Sciatic nerve (tissue), 2 donors: ENCODE measurements at places on chromosomes 16 and 17. TPM values are rescaled to one million over a fixed set of nuclear protein-coding genes. Genes with fewer than 3 reads are reported as not detected.
A peak's percentile ranks its signal among the peaks of the same experiment; 100 is the strongest.

Gene ZNF48
- 6.7 TPM for total RNA-seq

DNA sequence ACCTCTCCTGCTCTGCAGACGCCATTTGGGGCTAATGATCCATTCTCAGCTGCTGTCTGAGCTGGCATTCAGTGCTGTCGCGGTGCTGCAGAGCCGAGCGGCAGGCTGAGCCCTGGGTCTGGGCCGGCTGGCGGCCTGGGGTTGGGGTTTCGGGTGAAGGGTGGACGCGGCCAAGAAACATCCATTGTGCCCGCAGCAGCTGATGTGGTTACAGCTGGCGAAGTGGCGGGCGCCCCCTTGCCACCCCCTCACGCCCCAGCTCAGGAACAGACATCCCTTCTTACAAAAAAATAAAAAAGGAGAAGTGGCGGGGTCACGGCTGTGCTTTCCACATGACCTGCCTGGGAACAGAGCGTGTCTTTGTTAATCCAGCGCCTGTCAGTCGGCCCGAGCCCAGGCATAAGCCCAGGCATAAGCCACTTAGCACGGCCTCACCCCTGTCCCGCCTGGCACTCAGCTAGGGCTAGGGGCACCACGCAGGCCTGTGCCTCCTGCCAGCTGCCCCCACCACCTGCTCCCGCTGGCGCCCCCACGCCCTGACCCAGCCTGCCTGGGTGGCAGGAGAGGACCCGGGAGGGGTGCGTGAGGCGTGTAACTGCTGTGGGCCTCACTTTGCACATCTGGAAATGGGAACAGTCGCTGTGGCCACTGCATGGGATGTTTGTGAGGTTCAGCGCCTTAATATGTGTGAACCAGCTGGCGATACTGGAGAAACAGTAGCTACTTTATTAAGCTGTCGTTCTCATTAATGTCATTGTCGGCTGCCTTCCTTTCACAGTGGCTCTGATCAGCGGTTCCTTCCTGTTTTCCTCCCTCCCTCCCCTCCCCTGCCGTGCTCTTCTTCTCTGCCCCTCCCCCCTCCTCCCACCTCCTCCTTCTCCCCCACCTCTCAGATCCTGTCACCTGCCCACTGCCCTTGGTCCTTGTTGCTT is 197.7 kb upstream of the CIBAR2 start:
- peak; percentile 86 for DNase-seq

GRCh38 chr17:17985555-17985954 is 12.9 kb downstream of the DRC3 start:
- DNase-seq = no peak

- no peak for DNase-seq
Observed at GRCh38 chr17:59702304-59702703, 4.9 kb downstream of the PTRH2 start.

GRCh38 chr17:8606401-8606800 is 24.1 kb downstream of the MYH10 start:
- DNase-seq = no peak

- no peak for DNase-seq
Observed at GRCh38 chr17:80588702-80589383, 44.2 kb downstream of the RPTOR start.

Gene CDC42EP4
- total RNA-seq = 98.8 TPM

GRCh38 chr16:22694887-22695382 is 119.0 kb upstream of the HS3ST2 start:
- no peak for DNase-seq

GRCh38 chr16:78489072-78489471 is 389.6 kb downstream of the WWOX start:
- no peak for DNase-seq

DNA sequence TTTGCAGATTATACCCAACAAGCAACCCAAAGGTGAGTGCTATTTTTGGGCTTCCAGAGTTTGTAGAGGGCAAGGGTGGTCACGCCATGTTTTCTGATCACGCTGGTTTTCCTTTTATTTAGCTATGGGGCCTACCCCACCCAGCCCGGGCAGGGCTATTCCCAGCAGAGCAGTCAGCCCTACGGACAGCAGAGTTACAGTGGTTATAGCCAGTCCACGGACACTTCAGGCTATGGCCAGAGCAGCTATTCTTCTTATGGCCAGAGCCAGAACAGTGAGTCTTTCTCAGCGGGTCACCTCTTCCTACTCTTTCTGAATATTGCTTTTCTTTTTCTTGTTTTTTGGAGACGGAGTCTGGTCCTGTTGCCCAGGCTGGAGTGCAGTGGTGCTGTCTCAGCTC is 2.5 kb downstream of the FUS start:
- DNase-seq = no peak

Gene ARHGAP23
- total RNA-seq = 154 TPM

DNA sequence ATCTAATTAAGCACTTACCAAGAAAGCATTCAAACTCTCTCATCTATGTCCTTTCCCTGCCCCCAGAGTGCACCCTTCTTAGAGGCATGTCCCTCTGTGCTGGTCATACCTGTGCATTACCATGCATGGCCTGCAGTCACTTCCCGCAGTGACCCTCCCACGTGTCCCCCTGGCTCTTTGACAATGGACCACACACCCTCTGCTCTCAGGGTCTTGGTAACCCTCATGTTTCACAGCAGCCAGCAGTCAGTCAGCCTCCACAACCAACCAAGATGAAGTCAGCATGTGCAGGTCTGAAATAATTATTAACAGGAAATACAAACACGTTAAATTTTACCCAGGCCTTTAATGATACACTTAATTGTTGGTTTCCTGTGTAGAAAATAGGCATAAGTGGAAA is 10.1 kb downstream of the KRT33A start:
- no peak for DNase-seq

DNA sequence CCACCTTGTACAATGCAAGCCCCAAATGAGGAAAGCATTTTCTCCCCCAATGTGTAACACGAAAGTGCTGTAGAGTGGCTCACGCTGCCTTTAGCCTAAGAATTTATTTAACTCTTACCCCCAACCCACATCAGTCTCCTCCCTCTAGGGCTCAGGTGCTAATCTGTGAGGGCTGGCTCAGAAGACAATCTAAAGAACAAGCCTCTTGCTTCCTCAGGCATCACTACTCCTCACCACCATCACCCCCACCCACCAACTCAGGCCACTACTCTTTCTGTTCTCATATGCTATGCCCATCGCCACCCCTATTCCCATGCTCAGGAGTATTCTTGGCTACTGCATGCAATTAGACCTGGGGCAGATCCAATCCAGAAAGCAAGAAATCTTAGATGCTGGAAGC is 3.9 kb upstream of the CCL2 start:
- DNase-seq = no peak

DNA sequence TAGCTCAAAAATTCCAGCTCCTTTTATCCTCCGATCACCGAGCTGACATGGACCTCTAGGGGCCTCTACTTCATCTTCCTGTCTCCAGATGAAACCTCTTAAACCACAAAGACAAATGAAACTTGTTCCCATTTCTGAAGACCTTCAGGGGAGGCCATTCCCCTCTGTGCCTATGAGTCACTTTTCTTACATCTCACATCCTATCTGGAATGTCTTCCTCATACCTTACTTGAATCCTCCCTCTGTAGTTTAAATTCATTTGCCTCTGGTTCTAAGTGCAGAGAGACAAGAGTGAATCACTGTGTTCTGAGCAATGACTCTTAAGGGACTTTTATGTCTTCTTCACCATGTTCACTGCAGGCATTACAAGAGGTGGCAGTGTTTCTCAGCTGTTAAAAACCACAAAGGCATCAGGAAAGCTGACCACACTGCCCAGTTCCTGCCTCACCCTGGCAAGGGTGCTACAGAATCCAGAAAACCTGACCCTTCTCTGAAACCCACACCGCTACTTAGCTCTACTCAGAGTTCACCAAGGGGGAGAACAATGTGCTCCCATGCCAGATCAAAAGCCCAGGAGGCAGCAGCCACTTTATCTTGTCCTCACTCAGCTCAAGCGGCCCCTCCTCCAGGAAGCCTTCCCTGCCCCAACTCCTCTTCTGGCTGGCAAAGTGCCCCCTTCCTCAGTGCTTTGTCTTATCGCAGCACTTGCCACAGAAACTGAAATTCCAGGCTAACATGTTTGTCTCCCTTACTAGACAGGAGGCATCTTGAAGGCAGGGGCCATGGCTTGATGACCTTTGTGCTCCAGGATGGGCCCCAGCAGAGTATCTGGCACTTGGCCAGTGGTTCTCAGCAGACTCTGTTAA is 6.4 kb downstream of the CUEDC1 start:
- DNase-seq = no peak

Gene CDH5
- 108 TPM for total RNA-seq

- no peak for DNase-seq
Observed at GRCh38 chr17:57735707-57736106, 9.4 kb downstream of the CCDC182 start.

Gene NXPH3
- 17.0 TPM for total RNA-seq

GRCh38 chr16:3909791-3910583 is 29.5 kb upstream of the CREBBP start:
- peak; percentile 23 for DNase-seq

DNA sequence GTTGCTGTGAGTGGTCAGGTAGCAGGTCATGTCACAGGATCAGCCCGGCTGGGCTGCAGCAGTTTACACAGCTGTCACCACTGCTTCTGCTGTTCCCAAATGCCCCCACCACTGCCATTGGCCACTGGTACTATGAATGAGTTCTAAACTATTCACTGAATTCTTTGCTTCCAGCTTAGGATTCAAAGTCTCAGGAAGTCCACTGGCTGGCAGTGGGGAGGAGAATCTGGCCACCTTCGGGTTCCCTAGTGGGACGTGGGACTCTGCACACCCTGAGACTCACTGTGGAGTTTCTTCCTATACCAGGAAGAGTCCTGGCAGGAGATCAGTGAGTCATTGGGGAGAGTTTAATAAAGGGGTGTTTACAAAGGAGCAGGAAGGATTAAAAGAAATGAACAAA is 6.9 kb downstream of the MT1X start:
- no peak for DNase-seq

DNA sequence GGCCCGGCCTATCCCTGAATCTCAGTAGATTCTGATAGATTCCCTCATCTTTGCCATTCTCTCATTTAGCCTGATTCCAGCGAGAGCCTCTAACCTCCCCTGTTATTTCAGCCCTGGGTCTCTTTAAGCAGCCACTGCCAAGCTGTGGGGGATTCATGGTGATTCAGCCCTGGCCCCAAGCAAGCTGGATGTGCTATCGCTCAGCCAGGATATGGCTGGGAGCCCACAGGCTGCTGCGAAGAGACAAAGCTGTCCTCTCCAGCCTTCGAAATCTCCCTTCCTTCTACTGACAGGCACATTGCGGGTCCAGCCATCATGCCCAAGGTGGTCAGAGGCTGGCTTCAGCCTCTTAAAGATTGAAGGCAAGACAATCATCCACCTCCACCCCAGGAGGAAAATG is 394.1 kb downstream of the SOX9 start:
- no peak for DNase-seq

GRCh38 chr16:77330332-77331042 is 104.3 kb downstream of the ADAMTS18 start:
- no peak for DNase-seq

Gene MPO
- total RNA-seq = 2.0 TPM

DNA sequence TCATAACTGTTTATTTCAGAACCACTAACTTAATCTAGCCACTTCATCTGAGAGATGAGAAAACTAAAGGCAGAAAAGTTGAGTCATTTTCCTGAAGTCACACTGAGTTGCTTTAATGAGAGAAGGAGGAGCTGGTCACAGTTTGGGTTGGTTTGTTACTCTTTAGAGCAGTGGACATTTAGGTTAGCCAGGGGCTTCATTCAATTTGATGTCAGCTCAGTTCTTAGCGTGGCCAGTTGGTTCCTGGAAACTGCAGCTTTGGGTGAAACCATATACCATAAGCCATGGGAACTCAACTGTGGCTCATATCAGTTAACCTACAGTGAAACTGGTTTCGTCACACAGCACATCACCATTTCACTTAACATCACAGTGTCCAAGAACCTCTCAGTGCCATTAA is 59.2 kb upstream of the ADORA2B start:
- DNase-seq = no peak

DNA sequence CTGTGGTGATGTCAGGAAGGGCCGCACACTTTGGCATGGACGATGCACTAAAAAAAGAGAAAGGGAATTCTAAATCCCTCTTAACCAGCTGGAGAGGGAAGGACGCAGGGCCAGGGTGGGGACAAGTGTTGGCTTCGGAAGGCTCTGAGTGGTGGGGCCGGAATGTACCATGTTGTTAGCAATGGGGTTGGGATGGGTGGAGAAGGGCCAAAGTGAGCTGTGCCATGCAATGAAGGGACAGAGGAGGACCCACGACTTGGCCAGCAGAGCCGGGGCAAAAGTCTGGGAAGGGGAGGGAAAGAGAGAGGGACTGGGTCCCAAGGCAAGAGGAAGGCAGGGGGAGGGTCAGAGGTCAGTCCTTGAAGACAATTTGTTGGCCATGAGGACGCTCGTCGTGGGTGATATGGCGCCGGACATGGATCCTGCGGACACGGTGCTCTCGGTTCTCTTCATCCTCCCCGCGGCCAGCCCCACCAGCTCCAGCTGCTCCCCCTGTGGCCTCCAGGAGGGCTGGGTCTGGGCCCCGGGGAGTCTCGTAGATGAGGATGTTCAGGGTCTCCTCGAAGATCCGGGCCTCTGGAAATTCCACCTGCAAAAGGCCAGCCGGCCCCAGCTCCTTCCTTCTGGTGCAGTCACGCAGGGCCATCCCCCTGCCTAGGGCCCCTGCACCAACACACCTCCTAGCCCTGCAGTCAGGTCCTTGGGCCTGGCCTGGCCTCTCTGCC is 6.4 kb downstream of the ASPHD1 start:
- DNase-seq = no peak

GRCh38 chr17:1554751-1555540 is 7.6 kb downstream of the PITPNA start:
- no peak for DNase-seq

GRCh38 chr16:82681592-82681991 is 54.8 kb downstream of the CDH13 start:
- no peak for DNase-seq

Gene HS3ST3B1
- 1.2 TPM for total RNA-seq

GRCh38 chr16:7086822-7087616 is 245.6 kb upstream of the RBFOX1 start:
- DNase-seq = peak; percentile 55

- no peak for DNase-seq
Observed at GRCh38 chr17:39548494-39549225, 59.1 kb downstream of the NEUROD2 start.

Gene LPO
- total RNA-seq = not detected

DNA sequence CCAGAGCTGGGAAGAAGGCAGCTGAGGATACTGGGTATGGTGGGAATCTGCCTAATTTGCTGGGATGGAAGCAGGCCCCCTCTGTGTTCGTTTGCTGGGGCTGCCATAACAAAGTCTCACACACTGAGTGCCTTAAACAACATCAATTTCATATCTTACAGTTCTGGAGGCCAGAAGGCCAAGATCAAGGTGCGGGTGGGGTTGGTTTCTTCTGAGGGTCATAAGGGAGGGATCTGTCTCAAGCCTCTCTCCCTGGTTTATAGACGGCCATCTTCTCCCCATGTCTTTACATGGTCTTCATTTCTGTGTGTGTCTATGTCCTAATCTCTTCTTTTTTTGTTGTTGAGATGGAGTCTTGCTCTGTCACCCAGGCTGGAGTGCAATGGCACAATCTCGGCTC is 35.8 kb downstream of the GDE1 start:
- no peak for DNase-seq

Gene CD300E
- 3.8 TPM for total RNA-seq

DNA sequence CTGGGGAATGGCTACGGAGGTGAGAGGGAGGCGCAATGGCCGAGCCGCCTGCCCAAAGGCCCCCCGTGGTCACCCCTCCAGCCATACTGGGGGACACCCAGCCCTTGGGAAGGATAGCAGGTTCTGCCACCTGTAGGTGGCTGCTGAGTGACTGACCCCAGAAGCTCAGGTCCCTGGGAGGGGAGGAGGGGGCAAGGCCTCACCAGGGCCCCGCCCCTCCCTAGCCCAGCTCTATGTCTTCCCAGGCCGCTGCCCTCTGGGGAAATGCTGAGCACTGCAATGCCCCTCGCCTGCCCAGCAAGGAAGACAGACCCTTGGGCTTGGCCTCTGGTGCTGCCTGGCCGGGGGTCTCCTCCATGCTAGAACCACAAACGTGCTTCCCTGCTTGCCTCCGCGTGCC is 11.4 kb upstream of the CLDN9 start:
- no peak for DNase-seq
